GM04503 (cell line): ENCODE measurements at places on chromosomes 4 and X.

DNA sequence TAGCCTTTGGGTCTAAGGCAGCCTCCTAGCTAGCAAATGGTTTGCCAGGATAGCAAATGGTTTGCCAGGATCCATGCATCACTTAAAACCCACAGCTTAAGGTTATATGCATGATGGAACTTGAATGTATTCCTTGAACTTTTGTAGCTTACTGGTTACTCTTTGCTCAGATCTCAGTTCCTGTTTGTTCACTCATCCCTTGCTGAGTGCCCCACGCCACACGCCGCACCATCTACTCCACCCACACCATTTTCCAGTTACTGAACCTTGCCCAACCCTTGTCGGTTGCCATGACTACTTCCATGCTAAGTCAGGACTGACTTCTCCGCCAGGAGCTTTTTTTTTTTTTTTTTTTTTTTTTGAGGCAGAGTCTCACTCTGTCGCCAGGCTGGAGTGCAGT lies 29.5 kb upstream of the XIAP start:
- peak; percentile 44 for DNase-seq

- DNase-seq: peak; percentile 66
These were observed 296.2 kb downstream of the INPP4B start for GRCh38 chr4:142549726-142550463.

- no peak for DNase-seq
These were observed 878.8 kb downstream of the C4orf33 start for GRCh38 chr4:129974730-129975129.

DNA sequence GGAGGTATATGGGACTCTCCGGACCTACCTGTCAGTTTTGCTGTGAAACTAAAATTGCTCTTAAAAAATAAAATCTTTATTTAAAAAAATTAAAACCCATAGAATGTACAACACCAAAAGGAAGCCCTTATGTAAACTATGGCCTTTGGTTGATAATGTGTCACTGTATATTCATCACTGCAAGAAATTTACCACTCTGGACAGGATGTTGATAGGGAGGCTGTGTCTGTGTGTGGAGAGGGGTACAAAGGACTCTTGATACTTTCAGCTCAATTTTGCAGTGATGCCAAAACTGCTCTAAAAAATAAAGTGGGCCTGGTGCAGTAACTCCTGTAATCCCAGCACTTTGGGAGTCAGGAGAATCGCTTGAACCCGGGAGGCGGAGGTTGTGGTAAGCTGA lies 2.9 kb upstream of the ZMYM3 start:
- DNase-seq: no peak

GRCh38 chrX:133461231-133461630 lies 45.9 kb upstream of the GPC4 start:
- DNase-seq: no peak

DNA sequence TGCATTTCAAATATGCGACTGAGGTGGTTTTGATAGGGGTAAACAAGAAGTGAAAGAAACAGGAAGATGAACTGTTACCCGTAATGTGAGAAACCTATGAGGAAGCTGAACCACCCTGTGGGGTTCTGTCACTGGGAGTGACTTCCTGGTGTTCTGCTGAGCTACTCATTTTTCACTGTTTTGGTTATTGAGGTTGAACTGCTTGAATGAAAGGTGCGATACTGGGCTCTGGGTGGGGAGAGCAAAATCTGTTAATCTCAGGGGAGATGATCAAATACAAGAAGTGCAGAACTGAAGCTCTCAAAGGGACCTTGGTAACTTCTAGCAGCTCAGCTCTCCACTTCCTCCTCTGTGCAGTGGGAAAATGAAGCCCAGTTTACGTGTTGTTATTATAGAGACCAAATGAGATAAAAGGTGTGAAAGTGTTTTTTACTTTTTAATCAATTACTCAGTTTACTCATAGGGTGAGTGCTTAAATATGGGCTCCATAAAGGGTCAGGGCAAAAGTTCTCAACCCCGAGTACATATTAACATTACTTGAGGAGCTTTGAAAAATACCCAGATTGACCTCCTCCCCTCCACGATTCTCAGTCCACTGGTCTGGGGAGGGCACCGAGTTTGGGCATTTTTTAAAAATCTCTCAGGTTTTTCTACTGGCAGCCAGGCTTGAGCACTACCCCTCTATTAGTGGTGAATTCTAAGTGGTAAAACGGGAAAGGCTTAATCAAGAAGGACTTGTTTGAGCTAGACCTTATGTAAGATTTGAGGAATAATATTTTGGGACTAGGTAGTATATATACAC lies 66.7 kb downstream of the COQ2 start:
- no peak for DNase-seq

- no peak for DNase-seq
These were observed 402 bp downstream of the CCDC120 start for GRCh38 chrX:49059201-49059600.

DNA sequence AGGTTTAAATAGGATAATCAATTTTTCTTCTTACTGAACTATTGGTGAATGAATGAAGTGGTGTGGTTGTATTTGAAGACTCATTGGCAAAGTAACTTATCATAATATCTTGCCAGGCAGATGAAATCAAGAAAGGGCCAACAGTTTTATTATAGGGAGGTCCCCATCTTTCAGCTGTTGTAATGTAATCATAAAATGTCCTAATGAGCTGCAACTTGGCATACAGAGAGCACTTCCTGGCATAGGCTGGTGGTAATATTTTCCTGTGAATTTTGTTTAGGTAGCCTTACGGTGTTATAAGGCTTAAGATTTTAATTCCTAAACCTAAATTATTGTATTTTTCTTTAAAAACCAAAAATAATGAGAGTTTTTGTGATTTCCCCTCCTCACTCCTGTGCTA lies 17.5 kb downstream of the FHIP1A start:
- DNase-seq: no peak

- DNase-seq: peak; percentile 64
These were observed 97.4 kb upstream of the MYOZ2 start for GRCh38 chr4:119038116-119038841.

- DNase-seq: no peak
These were observed 28.3 kb downstream of the ADD1 start for GRCh38 chr4:2871911-2872310.

- DNase-seq: no peak
These were observed 321.4 kb downstream of the EVC2 start for GRCh38 chr4:5386921-5387320.

- no peak for DNase-seq
These were observed 195.4 kb upstream of the PPP1R2C start for GRCh38 chrX:42973321-42973720.

DNA sequence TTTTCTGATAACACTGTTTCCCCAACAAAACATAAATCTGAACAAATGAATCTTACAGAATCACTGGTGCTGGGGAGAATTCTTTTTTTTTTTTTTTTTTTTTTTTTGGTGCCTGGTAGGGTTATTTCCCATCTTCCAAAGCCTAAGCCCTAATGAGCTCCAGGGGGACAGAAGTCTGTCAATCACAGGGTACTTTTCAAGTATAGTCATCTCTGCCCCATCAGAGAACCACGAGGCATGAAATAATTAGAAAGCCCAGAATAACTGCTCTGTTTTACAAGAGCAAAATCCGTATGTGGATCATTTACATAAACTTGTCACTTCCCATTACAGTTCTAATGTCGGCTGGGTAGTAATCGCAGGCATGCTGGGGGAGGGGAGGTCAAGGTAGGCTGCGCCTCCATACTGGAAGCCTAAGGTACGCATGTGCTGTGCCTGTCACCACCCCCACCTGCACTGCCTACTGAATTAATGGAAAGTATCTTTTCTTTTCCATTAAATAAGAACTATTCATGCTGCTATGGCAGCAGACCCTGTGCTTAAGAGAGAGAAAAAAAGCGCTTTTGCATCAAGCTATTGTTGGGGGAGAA lies 164.7 kb upstream of the LEF1 start:
- no peak for DNase-seq

DNA sequence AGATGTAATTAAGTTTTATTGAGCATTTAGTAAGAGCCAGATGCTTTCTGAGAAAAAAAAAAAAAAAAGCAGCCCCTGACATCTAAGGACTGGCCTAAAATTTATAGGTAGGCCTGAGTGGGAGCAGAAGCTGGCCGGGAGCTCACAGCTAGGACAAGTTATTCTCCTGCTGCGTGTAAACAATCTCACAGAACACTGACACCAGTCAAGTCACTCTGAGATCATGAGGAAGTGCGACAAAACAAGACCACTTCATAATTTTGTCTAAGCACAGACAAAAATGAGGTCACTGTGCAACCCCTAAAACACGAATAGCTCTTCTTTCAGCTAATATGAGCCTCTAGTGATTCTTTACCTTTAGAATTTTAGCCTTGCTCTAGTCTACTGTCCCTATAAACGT lies 15.3 kb upstream of the NSUN7 start:
- no peak for DNase-seq

- no peak for DNase-seq
These were observed 57.7 kb upstream of the SEC24B start for GRCh38 chr4:109375778-109376414.

GRCh38 chr4:828641-829271 lies 2.8 kb upstream of the CPLX1 start:
- no peak for DNase-seq
